ENCODE measurements at places on chromosomes 16 and 17.

- DNase-seq = no peak
Observed at GRCh38 chr17:73545109-73546032, 98.9 kb downstream of the SDK2 start.

GRCh38 chr16:2505695-2506094 is 8.1 kb upstream of the ATP6V0C start:
- no peak for DNase-seq

- no peak for DNase-seq
Observed at GRCh38 chr17:71921796-71922195, 199.0 kb upstream of the SOX9 start.

DNA sequence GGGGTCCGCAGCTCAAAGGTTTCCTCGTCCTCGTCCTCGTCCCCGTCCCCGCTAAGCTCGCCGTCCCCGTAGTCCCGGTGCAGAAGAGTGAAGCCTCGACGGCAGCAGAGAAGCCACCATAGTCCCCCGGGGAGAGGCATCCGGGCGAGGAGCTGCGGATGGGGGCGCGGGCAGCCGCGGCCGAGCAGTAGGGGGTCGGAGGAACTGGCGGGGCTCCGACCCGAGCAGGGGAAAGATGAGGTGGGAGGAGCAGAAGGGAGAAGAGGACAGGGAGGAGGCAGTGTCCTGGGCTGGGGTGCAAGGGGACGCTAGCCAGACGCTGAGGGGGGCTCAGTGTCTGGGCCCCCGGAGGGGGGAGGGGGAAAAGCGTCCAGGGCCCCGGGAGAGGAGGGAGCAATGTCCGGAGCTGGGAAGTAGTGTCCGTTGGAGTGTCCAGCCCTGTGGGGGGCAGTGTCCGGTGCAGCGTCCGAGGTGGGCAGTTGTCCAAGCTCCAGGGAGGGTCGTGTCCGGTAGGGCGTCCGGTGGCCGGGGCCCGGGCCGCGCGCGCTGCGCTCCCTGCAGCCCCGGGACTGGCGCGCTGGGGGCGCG is at the start of gene PLEKHH3:
Gene PLEKHH3, minus strand, starts transcription at position 571 of the 588 bp plus-strand sequence. Its CDS starts 431 bp downstream, at position 140.
- DNase-seq = no peak

DNA sequence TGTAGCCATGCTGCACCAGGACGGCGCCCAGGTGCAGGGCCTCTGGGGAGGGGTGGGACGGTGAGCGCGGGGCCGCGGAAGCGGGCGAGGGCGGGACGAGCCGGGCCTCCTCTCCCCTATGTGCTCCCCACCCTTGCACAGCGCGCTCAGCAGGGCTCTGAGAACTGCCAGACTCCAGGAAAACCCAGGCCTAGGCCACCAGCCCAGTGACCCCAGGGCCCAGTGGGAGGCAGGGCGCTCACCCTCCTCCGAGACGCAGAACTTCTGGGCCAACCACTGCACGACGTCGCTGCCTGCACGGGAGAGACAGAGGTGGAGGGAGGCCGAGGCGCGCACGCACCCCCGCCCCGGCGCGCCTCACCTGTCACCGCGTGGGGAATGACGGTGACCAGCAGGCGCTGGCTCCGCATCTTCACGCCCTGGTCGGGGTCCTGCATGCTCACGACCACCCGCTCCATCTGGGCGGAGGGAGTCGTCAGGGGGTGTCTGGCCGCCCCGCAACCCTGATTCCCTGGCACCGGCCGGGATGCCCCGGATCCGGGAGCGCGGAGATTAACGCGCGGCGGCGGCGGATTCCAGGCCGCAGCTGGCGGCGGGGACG is 603 bp downstream of the RGS11 start:
- no peak for DNase-seq

DNA sequence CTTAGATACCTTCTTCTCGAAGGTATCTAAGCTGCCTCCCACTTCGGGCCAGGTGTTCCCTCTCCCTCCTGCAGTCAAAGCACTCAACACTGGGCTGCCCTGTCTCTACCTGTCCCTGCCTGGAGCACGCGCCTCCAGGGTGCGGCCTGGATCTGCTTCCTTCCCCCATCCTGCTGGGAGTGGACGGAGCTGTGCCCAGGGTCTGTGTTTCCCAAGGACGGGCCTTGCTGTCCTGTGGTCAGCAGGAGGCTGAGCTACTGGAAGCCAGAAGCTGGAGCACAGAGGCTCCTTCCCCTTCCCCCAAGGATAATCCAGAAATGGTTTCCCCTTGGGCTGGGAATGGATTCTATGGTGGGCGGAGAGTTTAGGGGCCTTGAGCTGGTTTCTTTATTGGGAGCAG is 16.7 kb downstream of the LLGL2 start:
- DNase-seq = no peak

GRCh38 chr16:87874639-87875427 is 5.5 kb upstream of the SLC7A5 start:
- DNase-seq = no peak

GRCh38 chr17:76160896-76161528 is 20.0 kb upstream of the FOXJ1 start:
- no peak for DNase-seq

DNA sequence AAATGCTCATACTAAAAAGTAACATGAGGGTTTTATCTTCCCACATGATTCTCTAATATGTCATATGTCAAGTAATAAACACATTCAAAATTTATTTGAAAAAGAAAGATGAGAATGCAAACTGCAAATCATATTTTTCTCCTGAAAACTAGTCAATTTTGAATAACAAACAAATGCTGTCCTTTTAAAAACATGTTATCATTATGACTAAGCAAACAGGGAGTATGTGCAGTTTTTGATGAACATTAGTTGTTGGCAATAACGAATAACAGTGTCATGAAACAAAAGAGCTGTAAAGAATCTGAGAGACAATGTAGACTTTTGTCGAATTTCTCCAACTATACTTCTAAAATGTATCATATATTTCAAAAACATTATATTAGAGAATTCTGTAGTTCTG is 34.8 kb downstream of the RPGRIP1L start:
- no peak for DNase-seq

GRCh38 chr16:85968041-85968920 is 69.3 kb downstream of the IRF8 start:
- DNase-seq = no peak

GRCh38 chr17:47076171-47076570 is 97.1 kb upstream of the RPRML start:
- DNase-seq = no peak

GRCh38 chr16:88651276-88651988 is 579 bp upstream of the CYBA start:
- DNase-seq = no peak

DNA sequence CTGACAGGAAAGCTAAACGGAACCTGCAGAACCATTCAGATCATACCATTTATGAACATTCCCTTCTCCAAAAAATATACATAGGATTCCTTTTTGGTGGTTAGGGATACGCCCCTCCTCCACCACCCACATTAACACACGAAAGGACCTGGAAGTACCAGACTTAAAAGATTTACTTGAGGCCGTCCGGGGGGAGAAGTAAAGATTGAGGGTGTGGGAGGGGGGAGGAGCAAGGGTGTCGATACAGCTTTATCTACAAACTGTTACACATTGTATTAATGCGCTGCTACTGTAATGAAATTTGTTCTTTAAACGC is 537 bp downstream of the PALB2 start:
- no peak for DNase-seq

DNA sequence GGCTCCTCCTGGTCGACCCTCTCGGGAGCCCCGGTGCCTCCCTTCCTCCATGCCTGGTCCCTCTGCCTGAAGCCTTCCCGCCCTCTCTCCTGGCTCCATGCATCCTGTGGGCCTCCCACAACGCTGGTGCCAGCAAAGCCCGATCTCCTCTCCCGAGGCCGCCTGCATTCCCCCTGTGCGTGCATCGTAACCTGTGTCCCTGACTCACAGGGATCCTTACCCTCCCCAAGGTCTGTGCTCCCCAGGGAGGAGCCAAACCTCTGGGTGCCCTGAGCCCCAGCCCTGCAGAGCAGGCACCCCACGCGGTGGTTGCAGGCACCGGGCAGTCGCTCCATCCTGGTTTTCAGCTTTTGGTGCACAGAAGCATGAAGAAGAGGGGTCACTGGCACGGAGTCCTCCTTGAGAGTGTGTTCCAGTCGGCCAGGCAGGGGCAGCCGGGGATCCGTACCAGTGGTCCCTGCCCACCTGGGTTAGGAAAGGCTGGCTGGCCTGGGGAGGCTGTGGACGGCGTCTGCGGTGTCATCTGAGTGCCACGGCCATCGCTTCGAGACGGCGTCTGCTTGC is 1.8 kb upstream of the ENPP7 start:
- no peak for DNase-seq

- peak; percentile 73 for DNase-seq
Observed at GRCh38 chr17:69525920-69526841, 111.7 kb downstream of the MAP2K6 start.

DNA sequence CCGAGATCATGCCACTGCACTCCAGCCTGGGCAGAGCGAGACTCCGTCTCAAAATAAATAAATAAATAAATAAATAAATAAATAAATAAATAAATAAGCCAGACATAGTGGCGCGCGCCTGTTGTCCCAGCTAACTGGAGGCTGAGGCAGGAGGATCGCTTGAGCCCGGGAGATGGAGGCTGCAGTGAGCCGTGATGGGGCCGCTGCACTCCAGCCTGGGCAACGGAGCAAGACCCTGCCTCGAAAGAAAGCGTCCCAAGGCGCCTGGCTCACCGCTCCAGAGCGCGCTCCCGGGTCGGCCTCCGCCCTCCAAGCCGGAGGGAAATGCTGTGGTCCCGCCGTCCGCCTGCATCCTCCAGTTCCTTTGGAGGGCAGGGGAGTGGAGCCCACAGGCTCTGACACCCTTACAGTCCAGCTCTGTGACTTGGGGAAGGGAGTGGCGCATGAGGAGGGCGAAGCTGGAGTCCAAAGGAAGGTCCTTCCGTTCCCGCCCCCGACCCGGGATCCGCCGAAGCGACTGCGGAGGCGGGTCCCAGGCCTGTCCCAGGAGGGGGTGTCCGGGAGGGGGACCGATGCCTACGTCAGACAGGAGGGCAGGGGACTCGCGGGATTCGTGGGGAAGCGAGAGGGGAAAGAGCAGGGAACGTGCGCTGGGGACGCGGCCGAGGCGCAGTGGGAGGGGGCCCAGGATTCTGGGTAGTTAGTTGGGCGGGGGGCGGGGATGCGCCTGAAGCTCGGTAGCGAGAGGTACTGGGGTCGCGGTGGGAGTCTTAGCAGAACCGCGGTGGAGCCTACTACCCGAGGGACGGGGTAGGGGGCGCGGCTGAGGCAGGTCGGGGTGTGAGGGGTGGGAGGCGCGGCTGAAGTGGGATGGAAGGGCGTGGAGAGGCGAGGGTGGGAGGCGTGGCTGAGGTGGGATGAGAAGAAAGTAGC is 8.4 kb upstream of the TRPV2 start:
- no peak for DNase-seq

GRCh38 chr16:26464576-26465266 is 602.0 kb upstream of the C16orf82 start:
- DNase-seq = no peak

DNA sequence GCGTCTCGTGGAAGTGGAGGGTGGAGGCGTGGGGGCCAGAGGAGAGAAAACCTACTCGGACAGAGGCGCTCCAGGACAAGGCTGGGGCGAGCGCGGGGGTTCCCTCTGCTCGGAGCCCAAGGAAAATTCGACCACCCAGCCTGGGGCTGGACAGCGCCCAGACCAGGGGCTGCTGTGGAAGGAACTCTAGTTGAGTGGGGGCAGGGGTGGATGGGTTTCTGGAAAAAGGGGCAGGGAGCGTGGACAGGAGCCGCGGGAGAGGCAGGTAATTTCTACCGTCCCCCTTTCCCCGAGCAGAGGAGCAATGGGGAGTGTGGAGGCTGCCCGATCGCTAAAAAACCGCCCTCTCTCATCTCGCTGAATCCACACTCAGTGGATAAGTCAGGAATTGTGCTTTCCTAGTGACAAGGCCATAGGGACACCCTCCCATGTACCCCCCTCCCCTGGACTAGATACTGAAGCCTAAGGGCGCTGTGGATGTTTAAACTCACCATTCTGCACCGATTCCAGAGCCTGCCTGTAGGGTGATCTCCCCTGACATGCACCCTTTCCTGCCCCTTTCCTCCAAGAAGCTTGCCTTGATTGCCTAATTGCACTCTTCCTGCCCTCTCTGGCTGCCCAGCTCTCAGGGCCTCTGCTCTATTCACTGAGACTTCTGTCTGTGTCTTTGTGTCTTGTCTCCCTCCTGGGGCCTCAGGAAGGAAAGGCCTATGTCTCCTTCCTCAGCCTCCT is 90.7 kb upstream of the TMEM97 start:
- DNase-seq = no peak

- DNase-seq = peak; percentile 26
Observed at GRCh38 chr16:48608871-48609651, 919 bp downstream of the N4BP1 start.

DNA sequence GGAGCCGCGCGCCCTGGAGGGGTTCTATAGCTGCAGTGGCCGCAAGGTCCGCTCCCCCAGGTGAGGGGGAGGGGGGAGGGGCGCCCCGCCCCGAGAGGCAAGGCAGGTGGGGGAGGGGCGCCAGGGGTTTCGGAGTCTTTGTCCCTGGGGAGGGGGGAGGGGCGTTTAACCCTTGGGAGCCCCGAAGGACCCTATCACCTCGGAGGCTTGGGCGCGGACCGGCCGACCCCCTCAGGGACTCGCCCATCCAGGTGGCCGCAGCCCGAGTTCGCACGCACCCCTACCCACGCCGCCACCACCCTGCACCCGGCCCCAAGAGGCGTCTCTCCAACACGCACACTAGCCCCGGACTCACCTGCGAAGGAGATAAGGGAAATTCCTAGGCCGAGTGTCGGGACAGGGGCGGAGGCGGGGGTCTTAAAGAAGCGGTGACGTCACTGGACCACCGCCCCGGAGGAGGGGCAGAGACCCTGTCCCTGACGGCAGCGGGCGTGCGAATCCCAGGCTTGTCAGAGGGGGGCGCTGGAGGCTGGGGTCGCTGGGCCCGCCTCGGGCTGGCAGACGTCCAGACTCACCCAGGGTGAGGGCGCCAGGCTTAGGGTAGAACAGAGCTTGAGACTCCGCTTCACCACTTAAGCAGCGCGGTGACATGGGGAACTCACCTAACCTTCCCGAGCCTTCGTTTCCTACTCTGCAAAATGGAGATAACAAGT is at the start of gene CLDN6:
Gene CLDN6, minus strand, starts transcription at position 390 of the 713 bp plus-strand sequence. CDS start 2,162 bp downstream, outside the sequence.
- DNase-seq = no peak

GRCh38 chr16:29710227-29711219 is 31.5 kb downstream of the QPRT start:
- peak; percentile 71 for DNase-seq

DNA sequence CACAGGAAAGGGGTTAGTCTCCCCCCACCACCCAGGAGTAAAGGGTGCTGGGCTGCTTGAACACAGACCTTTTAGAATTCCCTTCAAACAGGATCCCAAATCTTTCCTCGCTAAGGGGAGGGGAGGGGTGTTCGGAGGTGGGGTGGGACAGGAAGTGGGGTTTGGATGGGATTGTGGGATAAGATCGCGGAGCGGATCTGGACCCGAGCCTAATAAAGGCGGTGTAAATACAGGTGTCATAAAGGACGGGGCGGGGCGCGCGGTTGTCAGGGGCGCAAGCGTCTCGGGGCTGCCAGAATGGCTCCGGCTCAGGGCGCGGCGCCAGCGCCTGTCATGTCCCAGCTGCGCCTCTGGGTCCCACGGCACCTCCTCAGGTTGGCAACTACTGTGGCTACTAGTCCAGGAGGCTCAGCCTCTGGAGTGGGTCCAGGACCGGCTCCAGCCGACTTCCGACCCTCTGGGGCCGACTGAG is 59.8 kb upstream of the FBXO47 start:
- DNase-seq = no peak

All from midbrain (tissue), 1 donor.